ENCODE measurements at places on chromosomes 2 and 18. TPM values are rescaled to one million over a fixed set of nuclear protein-coding genes. Genes with fewer than 3 reads are reported as not detected.

The ST6GAL2 gene
- 0.07 TPM for total RNA-seq

The UGT1A10 gene
- total RNA-seq, result 0.10 TPM

The PXDN gene
- total RNA-seq, result 430 TPM

The SRD5A2 gene
- not detected for total RNA-seq

The ASAP2 gene
- 63.4 TPM for total RNA-seq

The DUSP19 gene
- 4.3 TPM for total RNA-seq

The ACTG2 gene
- 32.7 TPM for total RNA-seq

The RNU2-63P gene
- total RNA-seq, result not detected

The UCN gene
- 0.85 TPM for total RNA-seq

The PAIP2B gene
- 0.65 TPM for total RNA-seq

The RBM43 gene
- 8.1 TPM for total RNA-seq

The DNER gene
- 0.20 TPM for total RNA-seq

The ADCY3 gene
- total RNA-seq, result 115 TPM

The STARD6 gene
- not detected for total RNA-seq

The VAMP5 gene
- 13.7 TPM for total RNA-seq

The C2orf66 gene
- 0.59 TPM for total RNA-seq

The NYAP2 gene
- not detected for total RNA-seq

The NMUR1 gene
- total RNA-seq, result 0.07 TPM

The ANKRD39 gene
- 5.5 TPM for total RNA-seq

The IL1RL2 gene
- 1.6 TPM for total RNA-seq

The UNC80 gene
- total RNA-seq, result not detected

The GPR55 gene
- total RNA-seq, result not detected

The ABCG5 gene
- not detected for total RNA-seq

The ACVR1C gene
- 1.2 TPM for total RNA-seq

The SP9 gene
- not detected for total RNA-seq

The COL4A3 gene
- total RNA-seq, result 3.5 TPM

The DYNAP gene
- total RNA-seq, result not detected
